ENCODE measurements at places on chromosomes 7 and 10.

DNA sequence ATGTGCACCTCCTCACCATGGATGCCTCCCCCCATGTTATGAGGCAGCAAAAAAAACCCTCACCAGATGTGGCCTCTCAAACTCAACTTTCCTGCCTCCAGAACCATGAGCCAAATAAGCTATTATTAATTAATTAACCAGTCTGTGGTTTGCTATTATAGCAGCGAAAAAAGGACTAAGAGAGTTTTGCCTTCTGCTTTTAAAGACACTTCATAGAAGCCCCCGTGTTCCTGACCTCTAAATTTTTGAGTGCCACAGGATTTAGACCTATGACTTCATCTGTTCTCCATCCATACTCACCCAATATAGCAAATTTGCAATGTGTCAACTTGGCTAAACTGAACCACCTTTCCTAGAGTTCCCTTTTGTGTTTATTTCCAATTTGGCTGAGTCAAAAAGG, 9.2 kb upstream of the SEMA3E start:
- DNase-seq: no peak

- DNase-seq: no peak
Observed at GRCh38 chr7:23892019-23892418, 182.0 kb downstream of the STK31 start.

DNA sequence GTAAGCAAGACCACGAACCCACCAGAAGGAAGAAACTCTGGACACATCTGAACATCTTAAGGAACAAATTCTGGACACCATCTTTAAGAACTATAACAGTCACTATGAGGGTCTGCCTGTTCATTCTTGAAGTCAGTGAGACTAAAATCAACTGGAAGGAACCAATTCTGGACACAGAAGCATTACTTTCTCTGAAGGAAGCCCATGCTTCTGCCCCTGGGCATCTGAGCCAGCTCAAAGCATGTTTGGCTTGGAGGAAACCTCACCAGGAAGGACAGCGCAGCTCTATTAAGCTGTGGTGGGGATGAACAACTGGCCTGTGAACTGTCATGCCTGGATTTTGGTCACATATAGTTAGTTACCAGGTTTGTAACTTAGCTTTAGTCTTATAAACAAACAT, 132.4 kb upstream of the GDF10 start:
- DNase-seq: no peak

DNA sequence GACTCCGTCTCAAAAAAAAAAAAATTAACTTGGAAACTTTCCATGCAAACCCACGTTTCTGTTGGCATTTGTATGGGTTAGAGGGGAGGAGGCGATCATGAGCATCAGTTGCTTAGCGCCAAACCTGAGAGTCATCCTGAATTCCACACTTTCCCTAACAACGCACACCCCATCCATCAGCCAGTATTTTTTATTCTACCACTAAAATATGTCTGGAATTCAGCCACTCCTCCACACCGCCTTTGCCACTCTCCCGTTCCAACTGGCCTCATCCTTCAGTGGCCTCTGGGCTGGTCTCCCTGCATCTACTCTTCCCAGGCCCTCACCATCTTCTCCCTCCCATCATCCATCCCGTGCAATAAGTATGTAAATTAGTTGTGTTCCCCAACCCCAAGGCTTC, 4.7 kb upstream of the LMBR1 start:
- DNase-seq: no peak

GRCh38 chr7:39355664-39356063, 210.5 kb upstream of the YAE1 start:
- no peak for DNase-seq

DNA sequence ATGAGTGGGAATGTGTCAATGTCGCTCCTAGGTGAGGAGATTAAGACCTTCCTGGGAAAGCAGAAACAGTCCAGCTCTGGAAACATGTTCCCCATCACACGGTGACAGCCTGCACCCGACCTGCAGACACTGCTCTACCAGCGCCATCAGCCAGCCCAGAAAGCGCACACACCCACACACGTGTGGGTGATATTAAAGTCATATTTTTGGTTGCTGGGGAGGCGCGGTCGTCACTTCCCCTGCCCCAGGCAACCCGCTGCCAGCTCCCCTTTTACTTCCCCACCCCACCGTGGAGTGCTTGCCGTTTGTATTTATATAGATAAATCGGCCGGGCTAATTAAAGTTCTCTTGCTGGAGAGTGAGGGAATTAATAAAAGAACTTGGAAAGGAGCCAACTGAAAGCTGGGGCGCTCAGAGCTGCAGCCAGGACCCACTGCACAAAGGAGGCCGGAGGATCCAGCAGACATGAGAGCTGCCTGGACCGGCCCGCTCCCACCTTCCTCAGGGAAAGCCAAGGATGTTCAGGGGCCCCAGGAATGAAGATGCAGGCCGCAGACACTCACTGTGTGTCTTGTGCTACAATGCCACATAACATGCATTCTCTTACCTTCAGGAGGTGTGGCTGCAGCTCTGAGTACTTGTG, 145.2 kb upstream of the UNC5B start:
- DNase-seq: no peak

- DNase-seq: no peak
Observed at GRCh38 chr7:15557686-15558085, 4.1 kb downstream of the AGMO start.

DNA sequence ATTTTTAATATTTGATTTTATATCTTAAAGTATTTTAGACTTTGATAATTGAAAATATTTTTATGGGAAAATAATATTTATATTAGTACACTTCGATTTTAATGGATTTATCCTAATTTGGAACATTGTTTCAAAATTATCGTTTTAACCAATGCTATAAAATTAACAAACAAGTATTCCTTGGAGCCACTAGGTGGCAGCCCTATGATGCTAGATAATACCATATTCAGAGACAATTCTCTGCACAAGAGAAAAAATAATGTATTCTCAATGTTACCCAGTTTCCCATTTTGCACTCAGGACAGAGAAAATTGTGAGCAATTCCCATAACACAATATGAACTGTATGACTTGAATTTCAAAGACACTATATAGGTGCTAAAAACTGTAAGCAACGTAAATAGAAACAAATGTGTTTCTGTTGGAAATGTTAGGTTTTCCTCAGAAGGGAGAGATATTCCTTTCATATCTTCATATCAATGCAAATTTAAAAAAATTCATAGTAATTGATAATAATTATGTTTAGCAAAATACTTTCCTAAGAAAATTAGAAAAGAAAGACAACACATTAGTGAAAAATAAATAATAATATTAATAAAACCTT, 237.8 kb downstream of the SEMA3E start:
- DNase-seq: no peak

- DNase-seq: no peak
Observed at GRCh38 chr10:38740102-38740501, 646.0 kb downstream of the ZNF37A start.

GRCh38 chr10:36666451-36666850, 458.9 kb upstream of the ANKRD30A start:
- DNase-seq: no peak

- no peak for DNase-seq
Observed at GRCh38 chr7:150562919-150563318, 4.3 kb upstream of the GIMAP4 start.
